Activated naive CD8-positive, alpha-beta T cell treated with anti-CD3 and anti-CD28 coated beads for 36 hours (primary cell): ENCODE measurements at places on chromosomes 16 and 17.

DNA sequence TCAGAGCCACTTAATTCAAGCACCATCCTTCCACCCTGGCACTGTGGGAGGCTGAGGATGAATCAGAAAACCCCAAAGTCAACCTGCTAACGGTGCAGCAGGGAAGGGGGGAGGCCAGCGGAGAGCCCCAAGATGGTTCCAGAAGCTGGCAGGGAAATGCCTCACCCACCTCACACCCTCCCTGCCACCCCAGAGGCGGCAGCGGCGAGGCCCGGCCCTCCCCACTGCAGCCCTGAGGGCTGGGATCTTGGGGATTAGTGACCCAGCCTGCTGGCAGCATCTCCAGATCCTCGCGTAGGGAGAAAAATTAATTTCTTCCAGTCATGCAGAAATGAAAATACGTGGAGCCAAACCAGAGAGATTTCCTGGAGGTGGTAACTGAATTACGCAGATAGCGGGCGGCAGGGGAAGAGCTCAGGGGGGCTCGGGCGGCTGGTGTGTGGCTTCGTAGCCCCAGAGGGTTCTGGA lies 38.2 kb downstream of the CBFA2T3 start:
- no peak for DNase-seq

DNA sequence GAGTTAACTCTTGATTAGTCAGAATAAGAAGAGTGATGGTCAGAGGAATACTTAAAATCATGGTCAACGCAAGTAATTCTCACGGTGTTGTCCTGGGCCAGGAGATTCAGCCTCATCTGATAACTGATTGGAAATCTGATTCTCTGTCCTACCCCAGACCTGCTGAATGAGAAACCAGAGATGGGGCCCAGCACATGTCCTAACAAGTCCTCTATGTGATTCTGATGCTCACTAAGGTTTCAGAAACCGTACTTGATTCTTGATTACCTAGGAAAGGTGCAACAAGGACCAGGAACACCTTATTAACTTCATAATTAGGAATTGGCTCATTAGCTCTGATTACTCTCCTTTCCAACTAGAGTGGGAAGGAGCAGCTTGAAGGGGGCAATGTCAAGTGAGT lies 44.5 kb downstream of the ANKFY1 start:
- DNase-seq: no peak

GRCh38 chr16:55508271-55508921 lies 476 bp upstream of the LPCAT2 start:
- DNase-seq: no peak

DNA sequence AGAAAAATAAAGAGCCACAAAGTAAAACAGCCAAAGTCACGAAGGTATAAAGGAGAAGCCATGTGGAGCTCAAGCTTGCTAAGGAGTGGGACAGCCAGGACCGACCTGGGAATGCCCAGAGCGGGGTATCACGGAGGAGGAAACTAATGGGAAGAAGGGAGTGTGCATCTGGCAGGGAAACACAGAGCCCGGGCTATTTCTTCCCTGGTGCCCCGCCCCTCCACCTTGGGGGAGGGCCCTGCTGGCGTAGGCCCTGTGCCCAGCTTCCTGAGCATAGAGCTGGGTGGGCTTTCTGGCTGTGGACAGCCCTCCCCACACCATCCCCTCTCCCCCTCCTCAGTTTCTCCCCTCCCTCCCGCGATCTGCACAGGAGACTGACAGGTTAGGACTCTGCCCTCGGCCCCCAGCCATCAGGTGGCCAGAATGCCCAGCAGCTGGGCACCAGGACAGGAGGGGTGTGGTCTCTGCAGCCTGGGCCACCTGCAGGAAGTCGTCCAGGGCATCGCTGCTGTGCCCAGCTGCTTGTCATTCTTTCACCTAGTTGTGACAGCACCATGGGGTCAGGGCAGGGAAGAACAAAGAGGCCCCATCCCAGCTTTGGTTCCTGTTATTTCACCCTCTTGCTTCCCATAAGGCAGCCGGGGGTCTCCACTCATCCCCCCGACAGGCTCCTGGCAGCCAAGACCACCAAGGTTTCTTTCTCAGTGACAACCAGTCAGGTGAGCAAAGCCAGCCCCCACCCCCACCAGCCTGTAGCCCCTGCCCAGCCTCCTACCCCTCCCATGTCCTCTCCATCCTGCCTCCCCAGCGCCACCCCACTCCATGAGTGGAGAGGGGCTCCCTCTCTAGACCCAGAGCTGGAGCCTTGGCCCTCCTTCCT lies 7.1 kb upstream of the DCAF7 start:
- DNase-seq: no peak

GRCh38 chr17:76296186-76296585 lies 11.9 kb downstream of the QRICH2 start:
- DNase-seq: no peak
